ENCODE measurements at places on chromosomes 1 and 21. TPM values are rescaled to one million over a fixed set of nuclear protein-coding genes. Genes with fewer than 3 reads are reported as not detected.

FLG2 gene
- total RNA-seq: 139 TPM

RAB7B gene
- 17.2 TPM for total RNA-seq

LCE1D gene
- total RNA-seq: 1.4 TPM

LRRC38 gene
- total RNA-seq: 1.4 TPM

SHE gene
- 5.4 TPM for total RNA-seq

FLG gene
- total RNA-seq: 171 TPM

NR0B2 gene
- total RNA-seq: not detected

PCBP3 gene
- 3.4 TPM for total RNA-seq

SPRR2F gene
- not detected for total RNA-seq

SH2D1B gene
- total RNA-seq: not detected

EDARADD gene
- total RNA-seq: 3.0 TPM

HRNR gene
- not detected for total RNA-seq

PTPN7 gene
- total RNA-seq: 1.4 TPM

CRYAA gene
- total RNA-seq: not detected

MPL gene
- 0.10 TPM for total RNA-seq

CDC73 gene
- 33.7 TPM for total RNA-seq

AADACL3 gene
- 6.1 TPM for total RNA-seq

ZNF593OS gene
- total RNA-seq: not detected

RPTN gene
- total RNA-seq: 4.4 TPM

RXRG gene
- 14.1 TPM for total RNA-seq

SAMD11 gene
- 4.9 TPM for total RNA-seq

All from skin of body (tissue), 3 donors.